Neuronal stem cell (in vitro differentiated cells): ENCODE measurements at places on chromosomes 3 and 15.

DNA sequence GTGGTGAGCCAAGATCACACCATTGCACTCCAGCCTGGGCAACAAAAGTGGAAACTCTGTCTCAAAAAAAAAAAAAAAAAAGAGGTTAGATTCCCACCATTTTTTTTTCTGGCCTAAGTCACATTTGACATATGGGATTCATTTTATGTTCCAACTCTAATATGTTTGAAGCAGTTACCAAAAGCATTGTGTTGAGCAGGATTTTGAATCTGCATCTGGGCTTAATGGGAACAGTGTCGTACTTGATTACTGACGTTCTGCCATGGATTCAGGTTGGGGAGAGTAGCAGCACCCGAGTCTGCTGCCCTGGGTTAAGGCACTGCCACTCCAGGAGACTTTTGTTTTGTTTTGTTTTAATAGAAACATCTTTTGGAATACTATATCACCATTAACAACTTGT lies 348.7 kb upstream of the TBL1XR1 start:
- H3K4me1 ChIP-seq = peaks cover 27% of the 10 kb centered on the region
- no peak overlapping the region for H3K4me3 ChIP-seq
- no peak overlapping the region for H3K27ac ChIP-seq
- DNase-seq = no peak
- H3K36me3 ChIP-seq = no peaks in the 10 kb centered on the region
- H3K27me3 ChIP-seq = no peaks in the 10 kb centered on the region

GRCh38 chr3:183764847-183765731 lies 60.3 kb downstream of the MAP6D1 start:
- H3K27me3 ChIP-seq = no peaks in the 10 kb centered on the region
- H3K4me1 ChIP-seq = no peaks in the 10 kb centered on the region
- H3K36me3 ChIP-seq = peaks cover 93% of the 10 kb centered on the region

DNA sequence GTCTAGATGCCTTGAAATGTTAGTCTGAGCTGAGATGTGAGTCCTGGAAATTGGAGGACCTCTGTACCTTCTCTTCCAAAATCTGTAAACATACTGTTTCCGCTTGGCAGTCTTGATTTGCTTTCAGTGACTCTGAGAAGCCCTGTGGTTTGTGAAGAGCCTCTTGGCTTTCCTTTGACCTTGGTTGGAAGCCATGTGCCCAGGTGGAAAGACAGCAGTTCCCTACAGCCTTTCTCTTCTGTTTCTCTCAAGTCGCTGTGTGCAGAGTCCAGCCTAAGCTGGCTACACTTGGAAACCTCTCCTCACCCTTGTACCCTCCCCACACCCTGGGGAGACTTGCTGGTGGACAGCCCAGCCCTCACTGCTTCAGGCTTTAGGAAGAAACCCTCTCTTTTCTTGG lies 129.8 kb upstream of the CTDSPL start:
- no peak overlapping the region for H3K4me3 ChIP-seq
- H3K4me1 ChIP-seq = no peaks in the 10 kb centered on the region
- DNase-seq = no peak
- no peaks in the 10 kb centered on the region for H3K36me3 ChIP-seq
- H3K27me3 ChIP-seq = no peaks in the 10 kb centered on the region
- H3K27ac ChIP-seq = no peak overlapping the region

DNA sequence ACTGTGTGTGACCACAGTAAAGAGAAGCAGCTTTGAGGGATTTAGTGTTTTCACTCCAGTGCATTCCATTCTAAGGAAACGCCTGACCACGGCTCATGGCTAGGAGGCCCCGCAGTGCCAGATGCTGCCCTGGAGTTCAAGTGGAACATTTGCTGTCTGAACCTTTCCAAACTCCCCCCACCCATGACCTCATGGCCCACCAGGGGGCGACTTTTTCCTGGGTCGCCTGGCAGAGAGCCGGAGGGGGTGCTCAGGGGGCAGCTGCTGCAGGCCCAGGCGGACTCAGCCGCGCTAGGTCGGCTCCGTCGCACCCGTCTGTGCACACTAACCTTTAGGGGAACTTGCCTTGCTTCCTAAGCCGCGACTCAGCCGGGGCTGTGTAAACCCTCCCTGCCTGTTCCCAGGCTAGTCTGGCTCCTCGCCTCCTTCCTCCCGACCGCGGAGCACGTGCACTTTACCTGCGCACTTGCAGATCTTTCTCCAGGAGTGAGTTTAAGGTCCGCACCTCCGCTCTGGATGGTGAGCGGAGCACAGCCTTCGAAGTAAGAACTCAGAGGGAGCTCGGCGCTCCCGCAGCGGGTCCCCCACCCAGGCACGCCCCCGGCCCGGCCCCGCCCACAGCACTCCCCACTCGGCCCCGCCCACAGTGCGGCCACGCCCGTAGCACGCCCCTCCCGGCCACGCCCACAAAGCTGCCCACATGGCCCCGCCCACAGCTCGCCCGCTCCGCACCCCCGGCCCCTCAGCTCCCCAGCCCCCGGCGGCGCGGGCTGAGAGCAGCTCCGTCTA lies at the start of gene OCA2:
TSS of gene OCA2 (minus strand) at position 550 of the 789 bp plus-strand sequence. CDS start 17,441 bp downstream, outside the sequence.
- DNase-seq = peak; percentile 67
- peaks cover 21% of the 10 kb centered on the region for H3K4me1 ChIP-seq
- H3K36me3 ChIP-seq = no peaks in the 10 kb centered on the region
- peak within 1 kb of the TSS; percentile 73 for H3K4me3 ChIP-seq
- peaks cover 19% of the 10 kb centered on the region for H3K27me3 ChIP-seq

DNA sequence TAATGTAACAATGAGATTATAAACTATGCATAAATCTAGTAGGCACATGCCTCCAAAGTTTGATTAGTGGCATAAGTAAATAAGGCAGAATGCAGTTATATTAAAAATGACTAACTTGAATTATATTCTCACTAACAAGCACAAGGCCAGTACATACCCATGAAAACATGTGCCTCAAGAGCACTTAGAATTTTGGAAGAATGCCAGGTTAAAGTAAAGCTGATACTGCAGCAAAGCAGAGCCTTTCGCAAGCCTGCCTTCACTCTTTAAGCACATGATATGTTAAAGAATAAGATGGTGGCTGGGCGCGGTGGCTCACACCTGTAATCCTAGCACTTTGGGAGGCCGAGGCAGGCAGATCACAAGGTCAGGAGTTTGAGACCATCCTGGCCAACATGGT lies 49.0 kb downstream of the KBTBD12 start:
- H3K36me3 ChIP-seq = no peaks in the 10 kb centered on the region
- no peak overlapping the region for H3K27ac ChIP-seq
- no peak for DNase-seq

GRCh38 chr3:177787279-177788041 lies 590.2 kb upstream of the TBL1XR1 start:
- no peak overlapping the region for H3K4me3 ChIP-seq
- DNase-seq = no peak
- H3K4me1 ChIP-seq = no peaks in the 10 kb centered on the region
- H3K27ac ChIP-seq = no peak overlapping the region
- H3K36me3 ChIP-seq = no peaks in the 10 kb centered on the region
- no peaks in the 10 kb centered on the region for H3K27me3 ChIP-seq

DNA sequence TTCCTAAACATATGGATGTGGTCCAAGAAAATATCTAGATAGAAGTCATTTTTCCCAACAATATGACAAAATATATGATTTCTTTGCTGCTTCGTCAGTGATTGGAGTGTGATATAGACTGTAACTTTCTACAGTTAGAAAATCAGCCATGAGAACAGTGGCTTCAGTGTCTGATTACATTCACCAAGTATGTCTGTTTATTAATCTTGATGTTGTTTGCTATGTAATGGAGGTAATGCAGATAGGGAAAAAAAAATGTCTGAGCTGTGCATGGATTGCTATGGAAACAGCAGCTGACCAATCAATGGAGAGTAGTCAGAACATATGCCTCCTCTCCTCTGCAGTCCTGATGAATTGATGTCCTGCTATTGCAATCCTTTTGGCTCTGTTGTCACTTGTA lies 72.3 kb upstream of the GAP43 start:
- peaks cover 4% of the 10 kb centered on the region for H3K4me1 ChIP-seq
- DNase-seq = no peak
- no peak overlapping the region for H3K4me3 ChIP-seq
- H3K36me3 ChIP-seq = no peaks in the 10 kb centered on the region
- no peak overlapping the region for H3K27ac ChIP-seq

GRCh38 chr3:53501178-53501577 lies 6.8 kb downstream of the CACNA1D start:
- H3K4me1 ChIP-seq = peaks cover 54% of the 10 kb centered on the region
- peaks cover under 1% of the 10 kb centered on the region for H3K27me3 ChIP-seq
- H3K4me3 ChIP-seq = no peak overlapping the region
- H3K27ac ChIP-seq = no peak overlapping the region

GRCh38 chr3:122991236-122991985 lies 36.2 kb downstream of the SEMA5B start:
- no peak overlapping the region for H3K4me3 ChIP-seq
- H3K27ac ChIP-seq = no peak overlapping the region
- no peak for DNase-seq
- H3K36me3 ChIP-seq = no peaks in the 10 kb centered on the region
- peaks cover 59% of the 10 kb centered on the region for H3K4me1 ChIP-seq

GRCh38 chr3:123159926-123160635 lies 41.7 kb upstream of the SEC22A start:
- no peak for DNase-seq
- no peak overlapping the region for H3K27ac ChIP-seq
- no peak overlapping the region for H3K4me3 ChIP-seq
- H3K4me1 ChIP-seq = peaks cover 2% of the 10 kb centered on the region

- H3K4me3 ChIP-seq = no peak overlapping the region
- no peaks in the 10 kb centered on the region for H3K4me1 ChIP-seq
- no peak for DNase-seq
- no peak overlapping the region for H3K27ac ChIP-seq
- no peaks in the 10 kb centered on the region for H3K27me3 ChIP-seq
Measured at GRCh38 chr3:191227541-191227940, 28.5 kb downstream of the OSTN start.

DNA sequence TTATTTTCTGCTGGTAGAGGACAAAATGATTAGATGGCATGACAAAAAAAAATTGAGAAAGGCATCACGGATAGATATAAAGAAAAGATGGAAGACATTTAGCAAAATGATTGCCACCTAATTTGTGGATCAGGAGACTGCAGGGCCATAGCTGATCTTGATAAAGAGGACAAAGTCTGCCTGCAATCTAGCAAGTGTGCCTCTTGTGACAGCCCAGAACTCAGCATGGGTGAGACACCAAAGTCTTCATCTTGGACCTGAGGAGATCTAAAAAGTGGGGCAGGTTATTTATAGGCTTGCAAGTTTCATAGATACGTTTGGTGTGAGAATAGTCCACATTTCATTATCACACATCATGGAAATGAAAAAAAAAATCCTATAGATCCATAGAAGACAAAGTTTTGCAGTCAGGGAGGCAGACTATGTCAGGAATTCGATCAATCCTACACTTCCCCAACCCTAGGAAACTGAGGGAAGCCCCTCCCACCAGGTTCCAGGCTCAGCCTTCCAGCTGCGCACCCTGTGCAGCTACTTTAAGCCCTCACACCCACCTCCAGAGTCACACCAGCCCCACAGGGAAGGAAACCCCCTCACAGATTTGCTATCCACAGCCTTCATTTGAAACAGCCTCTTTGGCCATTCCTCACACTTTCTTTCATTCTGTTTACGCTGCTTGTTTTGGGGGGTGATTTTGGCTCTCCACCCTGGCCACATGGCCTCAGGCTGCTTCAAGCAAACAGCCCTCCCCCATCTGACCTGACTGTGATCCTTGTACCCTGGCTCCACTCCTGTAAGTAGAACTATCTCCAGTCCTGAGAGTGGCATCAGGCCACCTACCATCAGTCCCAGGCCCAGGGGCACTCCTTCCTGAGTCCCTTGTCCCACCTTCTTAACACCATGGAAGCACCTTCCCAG lies 28.1 kb upstream of the KLHL6 start:
- H3K27ac ChIP-seq = no peak overlapping the region
- H3K36me3 ChIP-seq = no peaks in the 10 kb centered on the region
- H3K4me1 ChIP-seq = peaks cover 7% of the 10 kb centered on the region
- H3K4me3 ChIP-seq = no peak overlapping the region
- no peak for DNase-seq
- no peaks in the 10 kb centered on the region for H3K27me3 ChIP-seq

GRCh38 chr3:182007441-182007840 lies 295.7 kb downstream of the SOX2 start:
- H3K4me3 ChIP-seq = no peak overlapping the region
- peaks cover 2% of the 10 kb centered on the region for H3K4me1 ChIP-seq
- DNase-seq = no peak
- H3K36me3 ChIP-seq = no peaks in the 10 kb centered on the region

DNA sequence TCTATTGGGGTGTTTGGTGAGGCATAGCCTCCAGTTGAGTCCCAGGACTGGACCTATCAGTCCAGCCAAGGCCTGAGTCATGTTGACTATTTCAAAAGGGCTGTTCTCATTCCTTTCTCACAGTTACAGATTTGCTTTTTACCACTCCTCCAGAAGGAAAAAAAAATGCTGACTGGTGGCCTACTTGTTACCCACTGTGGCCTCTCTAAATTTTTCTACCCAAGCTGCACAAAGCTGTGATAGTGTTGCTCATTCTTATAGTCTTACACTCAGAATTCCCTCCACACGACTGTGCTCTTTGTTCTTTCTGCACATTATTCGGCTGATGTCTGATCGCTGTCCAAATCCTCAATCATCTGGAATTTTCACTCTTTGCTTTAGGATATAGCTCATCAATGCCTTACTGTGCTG lies 1142.2 kb downstream of the IGSF11 start:
- peaks cover 4% of the 10 kb centered on the region for H3K4me1 ChIP-seq
- H3K4me3 ChIP-seq = no peak overlapping the region
- H3K27me3 ChIP-seq = no peaks in the 10 kb centered on the region
- no peaks in the 10 kb centered on the region for H3K36me3 ChIP-seq
- DNase-seq = no peak
- H3K27ac ChIP-seq = no peak overlapping the region
